RWPE1 (cell line): ENCODE measurements at places on chromosomes 11 and 22.

DNA sequence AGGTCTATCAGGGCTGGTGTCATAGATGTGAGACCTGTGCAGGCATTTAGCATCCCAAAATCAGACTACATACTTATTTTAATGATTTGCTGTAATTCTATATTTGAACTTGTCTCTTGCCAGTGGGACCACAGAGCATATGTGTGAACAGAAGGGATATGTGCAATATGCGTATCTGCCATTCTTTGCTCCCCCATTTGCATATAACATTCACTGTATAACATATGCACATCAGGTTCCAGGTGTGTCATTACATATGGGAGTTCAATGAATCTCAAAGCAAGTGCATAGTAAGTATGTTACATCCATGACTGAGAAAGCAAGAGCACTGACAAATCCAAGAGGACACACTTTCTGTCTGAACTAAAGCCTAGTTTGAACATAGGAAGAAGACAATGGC, 1115.1 kb upstream of the CNTN5 start:
- DNase-seq = no peak

- DNase-seq = no peak
Measured at GRCh38 chr11:61270354-61271076, 24.6 kb downstream of the VWCE start.

DNA sequence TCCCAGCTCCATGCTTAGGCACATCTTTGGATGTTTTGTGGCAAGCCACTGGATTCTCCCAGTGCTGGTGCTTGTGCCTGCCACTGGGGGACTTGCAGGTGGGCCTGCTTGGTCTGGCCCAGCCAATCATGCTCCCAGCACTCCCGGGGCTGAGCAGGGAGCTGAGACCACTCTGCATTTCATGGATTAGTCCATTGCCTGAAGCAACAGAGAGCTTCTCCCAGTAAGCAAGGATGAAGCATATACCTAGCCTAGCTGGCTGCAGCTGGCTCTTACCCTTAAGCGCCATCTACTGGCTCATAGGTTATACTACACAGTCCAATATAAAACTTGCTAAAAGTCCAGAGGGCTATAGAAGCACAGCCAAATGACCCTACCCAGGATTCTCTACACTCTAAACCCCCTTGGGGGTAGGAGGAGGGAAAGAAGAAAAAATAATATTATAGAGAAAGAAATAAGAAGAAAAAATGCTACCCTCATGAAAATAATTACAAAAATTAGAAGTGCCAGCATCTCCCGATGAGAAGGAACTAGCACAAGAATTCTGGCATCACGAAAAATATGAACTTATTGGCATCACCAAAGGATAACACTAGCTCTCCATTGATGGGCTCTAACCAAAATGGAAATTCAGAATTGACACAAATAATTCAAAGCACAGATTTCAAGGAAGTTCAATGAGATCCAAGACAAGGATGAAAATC, 275.3 kb downstream of the C11orf87 start:
- DNase-seq = peak; percentile 13

DNA sequence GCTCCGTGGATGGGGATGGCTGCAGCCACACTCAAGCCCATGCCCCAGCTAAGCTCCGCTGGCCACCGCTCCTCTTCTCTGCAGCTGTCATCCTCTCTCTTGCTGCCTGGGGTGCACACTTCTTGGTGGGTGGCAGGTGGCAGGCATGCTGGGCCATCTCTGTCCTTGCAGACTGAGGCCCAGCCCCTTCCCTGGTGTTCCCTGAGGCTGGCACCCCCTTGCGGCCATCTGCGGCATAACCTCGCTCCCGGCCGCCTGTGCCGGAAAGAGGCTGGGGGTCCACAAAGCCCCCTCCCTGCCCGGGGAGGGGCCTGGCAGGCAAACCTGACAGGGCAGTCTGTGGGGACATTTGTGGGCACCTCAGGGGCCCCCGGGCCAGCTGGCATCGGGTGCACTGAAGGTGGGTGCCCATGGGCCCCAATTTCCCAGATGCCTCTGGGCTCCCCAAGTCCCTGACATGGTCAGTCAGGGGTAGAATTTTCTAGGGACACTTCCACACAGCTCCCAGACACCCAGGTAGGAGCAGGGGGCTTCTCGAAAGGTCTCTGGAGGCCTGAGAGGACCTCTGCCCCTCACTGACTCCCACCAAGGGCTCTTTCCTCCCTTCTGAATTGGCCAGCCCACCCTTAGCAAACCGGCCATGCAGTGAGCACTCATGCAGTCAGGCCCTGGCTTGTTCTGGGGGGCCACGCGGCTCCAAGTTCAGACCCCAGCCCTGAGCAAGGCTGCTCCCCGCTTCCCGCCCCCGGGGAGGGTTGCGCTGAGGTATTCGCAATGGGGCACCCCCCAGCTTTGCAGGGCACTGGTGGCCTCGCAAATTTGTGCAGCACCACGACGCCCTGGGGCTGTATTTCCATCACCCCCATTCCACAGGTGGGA, 23.5 kb upstream of the TH start:
- no peak for DNase-seq

DNA sequence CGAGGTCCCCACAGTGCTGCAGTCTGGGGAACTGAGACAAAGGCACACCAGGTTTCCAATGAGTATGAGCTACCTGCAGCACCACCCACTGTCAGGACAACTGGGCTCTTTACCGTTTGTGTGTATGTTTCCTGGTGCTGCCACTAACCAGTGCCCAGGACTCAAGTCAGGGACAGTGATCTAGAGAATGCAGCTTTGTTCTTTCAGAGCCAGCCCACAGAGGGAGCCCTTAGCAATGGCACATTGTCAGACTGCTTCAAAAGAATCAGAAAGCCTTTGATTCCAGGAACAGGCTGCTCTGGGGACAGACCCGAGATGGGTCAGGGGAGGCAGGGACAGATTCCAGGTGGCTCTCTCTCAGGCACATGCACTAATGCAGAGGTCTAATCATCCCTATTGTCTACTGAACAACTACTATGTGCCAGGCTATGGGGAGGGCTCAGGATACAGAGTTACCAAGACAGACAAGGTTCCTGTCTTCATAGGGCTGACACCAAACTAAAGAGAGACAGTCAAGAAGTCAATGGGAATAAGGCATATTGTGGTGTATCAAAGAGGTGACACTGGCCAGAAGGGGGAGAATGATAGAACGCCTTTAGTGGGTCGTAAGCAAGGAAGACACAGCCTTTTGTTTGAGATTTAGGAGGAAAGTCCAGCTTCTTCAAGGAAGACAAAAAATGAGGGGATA, 103.7 kb downstream of the VPREB1 start:
- DNase-seq = no peak

GRCh38 chr22:48923996-48924395, 903.7 kb downstream of the BRD1 start:
- no peak for DNase-seq

DNA sequence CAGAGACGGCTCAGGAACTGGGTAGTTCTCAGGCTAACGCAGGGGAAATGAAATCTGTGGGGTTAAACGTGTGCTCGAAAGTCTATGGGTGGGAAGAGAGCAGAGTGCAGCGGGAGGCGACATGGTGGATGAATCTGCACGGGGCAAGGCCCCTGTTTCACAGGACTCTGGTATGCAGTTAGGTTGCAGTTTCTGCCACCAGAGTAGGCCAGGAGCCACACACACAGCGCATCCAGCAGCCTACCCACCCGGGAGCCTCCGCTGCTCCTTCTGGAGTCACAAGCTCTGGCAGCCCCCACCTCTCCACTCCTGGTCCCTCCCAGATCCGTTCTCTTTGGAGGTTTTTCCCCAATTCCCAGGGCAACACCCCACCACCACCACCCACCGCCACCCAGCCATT, 27.0 kb downstream of the SPATA19 start:
- no peak for DNase-seq

GRCh38 chr11:121246021-121246768, 46.4 kb upstream of the SC5D start:
- DNase-seq = no peak

DNA sequence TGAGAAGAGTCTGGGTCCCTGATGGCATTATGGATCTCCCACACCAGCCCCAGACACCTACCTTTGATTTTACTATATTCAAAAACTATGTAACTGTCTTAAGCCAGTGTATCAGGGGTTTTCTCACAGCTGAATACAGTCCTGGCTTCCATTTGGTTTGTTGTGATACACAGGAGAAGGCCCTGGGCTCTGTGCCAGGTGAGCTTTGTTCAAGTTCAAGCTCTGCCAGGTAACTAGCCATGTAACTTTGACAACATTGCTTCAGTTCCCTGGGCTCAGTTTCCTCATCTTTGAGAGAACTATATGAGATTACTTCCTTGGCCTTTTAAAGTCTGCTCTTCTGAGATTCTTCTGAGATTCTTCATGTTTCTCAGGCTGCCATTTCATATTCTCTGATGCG, 327.5 kb upstream of the TENM4 start:
- DNase-seq = no peak

GRCh38 chr22:22955866-22956535, 68.4 kb downstream of the IGLL5 start:
- peak; percentile 54 for DNase-seq

DNA sequence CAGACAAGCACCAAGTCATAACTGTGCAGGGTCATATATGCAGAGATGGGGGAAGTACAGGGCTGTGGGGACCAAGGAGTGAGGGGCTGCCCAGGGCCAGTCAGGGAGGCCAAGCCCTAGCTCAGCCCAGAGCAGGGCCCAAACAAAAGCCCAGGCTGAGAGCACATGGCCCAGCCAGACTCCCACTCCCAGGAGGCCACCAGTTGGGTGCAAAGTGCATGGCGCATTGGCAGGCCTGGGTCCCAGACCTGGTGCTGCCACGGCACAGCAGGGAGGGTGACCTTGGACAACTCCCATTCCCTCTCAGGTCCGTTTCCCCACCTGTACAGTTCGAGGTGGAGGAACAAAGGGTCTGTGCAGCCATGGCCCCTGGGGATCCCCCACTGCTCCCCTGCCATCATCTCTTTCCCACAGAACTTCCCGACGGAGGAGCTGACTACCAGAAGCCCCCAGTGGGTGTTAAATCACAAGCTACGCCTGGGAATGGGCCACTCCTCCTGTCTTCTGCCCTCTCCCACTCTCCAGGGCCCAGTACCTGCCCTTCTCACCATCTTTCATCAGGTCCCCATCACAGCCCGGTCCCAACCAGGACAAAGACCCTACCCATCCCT, 608 bp downstream of the NIPSNAP1 start:
- no peak for DNase-seq

- no peak for DNase-seq
Measured at GRCh38 chr22:38177926-38178604, 3.6 kb downstream of the PLA2G6 start.

DNA sequence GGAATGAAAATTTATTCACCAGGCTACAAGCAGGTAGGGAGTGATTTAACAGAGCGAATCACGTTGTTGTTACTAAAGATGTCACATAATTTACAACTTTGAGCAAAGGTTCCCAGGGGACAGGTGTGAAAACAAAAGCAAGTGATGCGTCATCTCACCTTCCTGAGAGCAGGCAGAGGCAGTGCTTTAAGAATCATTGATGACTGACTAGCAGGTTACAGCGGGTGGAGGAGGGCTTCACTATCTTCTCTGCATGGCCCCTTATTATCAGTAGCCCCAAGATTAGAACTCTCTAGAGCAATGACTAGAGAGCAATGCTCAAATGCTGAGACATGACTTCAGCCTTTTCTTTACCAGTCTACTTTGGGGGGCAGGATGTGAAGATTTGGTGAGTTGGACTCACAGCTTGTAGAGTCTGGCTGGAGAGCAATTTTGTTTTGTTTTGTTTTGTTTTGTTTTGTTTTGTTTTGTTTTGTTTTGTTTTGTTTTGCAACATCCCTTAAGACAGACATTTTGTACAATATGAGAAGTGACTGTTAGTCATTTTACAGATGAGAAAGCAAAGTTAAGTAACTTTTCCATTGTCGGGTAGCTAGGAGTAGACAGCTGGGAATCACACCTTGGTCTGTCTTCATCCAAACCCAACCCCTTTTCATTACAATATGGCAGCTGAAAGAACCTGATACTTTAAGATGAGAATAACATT, 84.8 kb downstream of the SLC1A2 start:
- DNase-seq = no peak

DNA sequence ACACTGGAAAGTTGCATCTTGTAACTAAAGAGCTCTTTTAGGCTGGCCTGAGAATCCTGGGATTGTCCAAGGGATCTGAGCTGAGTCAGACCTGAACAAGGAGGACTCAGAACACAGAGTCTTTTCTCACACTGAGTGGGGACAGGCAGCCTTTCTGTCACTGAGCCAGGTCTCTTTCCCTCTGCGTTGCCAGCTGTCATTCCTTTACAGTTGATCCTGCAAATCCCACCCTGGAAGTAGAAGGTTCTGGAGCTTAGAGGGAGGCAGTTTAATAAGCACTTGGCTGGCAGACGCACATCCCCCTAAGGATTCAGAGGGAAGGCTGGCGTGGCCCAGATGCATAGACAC, 76.3 kb upstream of the SUSD2 start:
- DNase-seq = no peak
